ENCODE measurements at places on chromosomes 13 and 19.
A peak's percentile ranks its signal among the peaks of the same experiment; 100 is the strongest.

GRCh38 chr13:42275506-42275905 lies 3.6 kb downstream of the AKAP11 start:
- DNase-seq = no peak

DNA sequence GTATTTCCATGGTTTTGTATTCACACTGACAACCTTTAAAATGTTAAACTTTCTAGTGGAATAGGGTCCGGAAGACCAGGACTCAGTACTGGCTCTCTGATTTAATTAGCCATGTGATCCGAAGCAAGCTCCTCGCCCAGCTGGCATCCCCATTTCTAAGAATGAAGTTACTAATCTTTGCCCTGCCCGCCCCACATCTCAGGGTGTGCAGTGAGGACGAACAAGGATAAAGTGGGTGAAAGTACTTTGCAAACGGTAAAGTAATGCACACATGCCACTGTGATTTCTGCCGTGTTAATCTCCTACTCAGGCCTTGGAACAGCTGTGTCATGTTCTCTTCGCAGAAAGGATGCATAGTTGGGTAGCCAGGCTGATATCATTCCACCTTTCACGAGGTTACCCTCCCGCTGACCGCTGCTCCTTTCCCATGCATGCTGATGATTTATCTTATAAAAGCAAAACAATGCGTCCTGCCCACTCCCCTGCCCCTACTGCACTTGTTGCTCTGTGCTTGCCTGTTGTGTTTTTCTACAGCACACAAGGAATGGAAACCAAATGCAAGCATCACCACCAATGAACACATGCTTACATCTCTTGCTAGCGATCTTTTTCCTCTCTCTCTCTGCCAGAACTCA lies 539.0 kb downstream of the EFNB2 start:
- no peak for DNase-seq

- DNase-seq = peak; percentile 7
Measured at GRCh38 chr19:38912600-38913514, 871 bp upstream of the CCER2 start.

- DNase-seq = no peak
Measured at GRCh38 chr19:58091251-58091995, 6.6 kb downstream of the ZSCAN18 start.

DNA sequence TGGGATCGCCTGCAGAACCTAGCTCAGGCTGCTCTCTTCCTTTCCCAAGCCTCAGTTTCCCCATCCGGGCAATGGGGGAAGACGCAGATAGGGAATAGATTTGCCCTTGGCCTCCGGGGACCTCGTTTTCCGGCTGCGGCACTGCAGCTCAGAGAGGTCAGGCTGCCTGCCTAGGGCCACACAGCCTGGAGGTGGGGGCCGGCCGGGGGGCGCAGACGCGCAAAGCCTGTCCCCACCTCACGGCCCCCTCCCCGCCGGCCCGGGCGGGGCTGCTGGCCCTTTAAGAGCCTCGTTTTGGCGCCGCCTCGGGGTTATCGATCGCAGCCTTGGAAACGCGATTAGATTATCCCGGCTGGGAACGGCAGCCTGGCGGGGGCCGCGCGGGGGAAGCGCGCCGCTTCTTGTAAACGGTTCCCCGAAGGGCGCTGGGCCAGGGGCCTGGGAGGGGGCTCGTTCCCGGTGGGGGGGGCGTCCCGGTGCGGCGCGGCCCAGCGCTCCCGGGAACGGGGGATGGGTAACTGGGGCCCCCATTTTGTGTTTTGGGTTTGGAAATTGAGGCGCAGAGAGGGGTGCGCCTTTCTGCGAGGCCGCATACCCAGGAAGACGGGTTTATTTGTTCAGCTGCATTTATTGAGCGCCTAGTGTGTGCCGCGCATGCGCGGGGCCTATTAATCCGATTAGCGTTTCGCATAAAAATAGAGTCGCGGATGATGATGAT lies 23.4 kb upstream of the TCF3 start:
- no peak for DNase-seq

GRCh38 chr13:111027458-111028439 lies 87.4 kb upstream of the ARHGEF7 start:
- no peak for DNase-seq

DNA sequence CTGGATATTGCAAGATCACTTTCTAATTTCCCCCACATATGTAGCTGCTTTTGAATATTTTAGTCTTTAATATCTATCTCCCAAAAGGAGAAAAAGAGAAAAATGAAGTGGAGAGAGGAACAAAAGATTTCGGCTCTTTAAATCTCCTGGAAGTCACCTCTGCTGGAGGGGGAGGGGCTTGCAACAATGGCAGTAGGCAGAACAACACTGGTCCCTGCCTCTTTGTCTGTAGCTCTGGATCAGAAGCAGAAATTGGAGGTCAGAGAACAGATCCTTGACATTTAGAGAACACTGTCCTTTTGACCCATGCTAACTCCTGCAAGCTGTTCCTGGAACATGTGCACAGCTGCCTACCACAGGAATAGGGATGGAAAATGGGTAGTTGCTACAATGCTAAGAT lies 86.7 kb upstream of the GPR12 start:
- no peak for DNase-seq

- no peak for DNase-seq
Measured at GRCh38 chr19:48598996-48599700, 7.4 kb upstream of the SPACA4 start.

DNA sequence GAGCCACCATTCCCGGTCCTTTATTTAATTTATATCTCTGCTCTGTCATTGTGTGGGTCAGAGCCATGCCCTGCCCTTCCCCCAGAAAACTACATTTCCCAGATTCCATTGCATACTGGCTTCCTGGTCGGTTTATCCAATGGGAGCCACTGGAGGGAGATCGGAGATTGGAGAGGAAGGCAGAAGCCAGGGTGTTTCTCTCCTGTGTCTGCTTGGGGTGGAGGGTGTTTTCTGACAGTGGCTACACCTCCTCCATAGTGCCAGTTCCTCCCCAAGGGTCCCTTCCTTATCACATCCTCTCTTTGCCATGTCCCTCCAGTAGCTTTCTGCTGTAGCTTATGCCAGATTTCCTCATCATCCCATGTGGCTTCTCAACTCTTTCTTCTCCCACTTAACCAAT lies 19.0 kb downstream of the OLFM2 start:
- peak; percentile 21 for DNase-seq

- DNase-seq = no peak
Measured at GRCh38 chr13:106403280-106403679, 132.2 kb downstream of the EFNB2 start.

GRCh38 chr19:38412961-38413360 lies 10.1 kb downstream of the FAM98C start:
- DNase-seq = no peak

- no peak for DNase-seq
Measured at GRCh38 chr13:28651810-28652401, 7.0 kb upstream of the POMP start.

- DNase-seq = no peak
Measured at GRCh38 chr13:108315991-108316390, 46.5 kb downstream of the TNFSF13B start.

GRCh38 chr13:50990065-50990817 lies 80.7 kb downstream of the RNASEH2B start:
- no peak for DNase-seq

DNA sequence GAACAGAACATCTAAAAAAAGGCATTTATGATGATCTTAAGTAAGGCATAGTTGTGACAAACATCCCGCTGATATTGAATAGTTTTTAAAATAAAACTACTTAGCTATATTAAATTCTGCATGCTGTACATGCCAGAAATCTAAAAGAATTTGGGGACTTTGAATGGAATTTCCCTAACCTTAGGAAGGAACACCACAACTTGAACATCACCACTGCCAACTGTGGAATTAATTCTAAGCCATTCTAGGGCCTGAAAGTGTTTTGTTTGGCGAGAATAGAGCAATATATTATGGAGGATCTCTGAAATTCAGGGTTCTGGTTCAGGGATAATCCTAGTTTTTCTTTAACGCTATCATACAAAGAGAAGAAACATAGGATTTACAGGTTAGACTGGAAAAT lies 17.8 kb upstream of the LATS2 start:
- DNase-seq = no peak

GRCh38 chr13:51759240-51759639 lies 44.7 kb downstream of the DHRS12 start:
- no peak for DNase-seq

DNA sequence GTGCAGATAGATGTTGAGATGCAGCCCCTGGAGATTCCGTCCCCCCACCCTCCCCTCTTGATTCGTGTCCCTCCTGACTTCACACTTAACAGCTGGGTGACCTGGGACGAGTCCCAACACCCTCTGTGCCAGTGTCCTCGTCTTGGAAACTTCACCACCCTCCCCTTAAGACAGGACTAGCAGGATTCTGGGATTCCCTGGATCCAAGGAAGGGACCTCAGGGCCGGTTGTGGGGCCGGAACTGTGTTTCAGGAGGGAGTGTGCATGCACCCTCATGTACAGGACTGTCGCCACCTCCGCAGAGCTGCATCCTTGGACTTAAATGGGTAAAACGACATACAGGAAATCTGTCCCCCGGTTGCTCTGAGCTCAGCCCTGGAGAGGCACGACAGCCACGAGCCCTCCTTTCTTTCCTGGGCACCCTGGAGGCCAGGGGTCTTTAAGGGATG lies 990 bp downstream of the MYO9B start:
- no peak for DNase-seq

DNA sequence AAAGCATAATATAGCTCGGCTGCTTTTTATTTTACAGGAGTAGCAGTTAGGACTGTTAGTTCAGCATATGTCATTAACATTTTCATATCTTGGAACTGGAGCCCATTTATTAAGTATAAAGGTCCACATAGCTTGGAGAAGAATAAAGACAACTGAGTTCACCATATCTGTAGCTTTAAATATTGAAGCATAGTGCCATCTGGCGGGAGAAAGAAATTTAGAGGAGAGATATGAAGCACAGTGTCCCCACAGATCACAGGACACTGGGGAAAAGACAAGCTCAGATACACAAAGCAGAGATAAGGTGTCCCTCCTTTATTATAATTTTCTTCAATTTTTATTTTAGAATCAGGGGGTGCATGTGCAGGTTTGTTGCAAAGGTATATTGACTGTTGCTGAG lies 104.7 kb upstream of the FREM2 start:
- DNase-seq = no peak

DNA sequence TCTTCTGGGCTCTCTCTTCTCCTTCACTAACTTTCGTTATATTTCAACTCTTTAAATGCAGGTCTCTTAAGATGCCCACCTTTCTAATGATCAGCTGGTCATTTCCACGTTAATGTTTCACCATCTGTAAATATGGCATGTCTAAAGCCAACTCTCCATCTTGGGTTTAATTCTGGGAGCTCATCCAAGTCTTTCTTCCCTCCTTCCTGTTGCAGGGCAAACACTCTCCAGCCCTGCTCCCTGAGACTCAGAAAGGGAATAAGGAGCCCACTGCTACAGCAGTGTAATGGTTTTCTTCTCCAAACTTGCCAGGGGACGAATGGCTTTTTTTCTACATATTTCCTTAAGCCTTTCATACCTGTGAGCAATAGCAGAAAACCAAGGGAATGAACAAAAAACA lies 73.3 kb upstream of the SOX1 start:
- no peak for DNase-seq

DNA sequence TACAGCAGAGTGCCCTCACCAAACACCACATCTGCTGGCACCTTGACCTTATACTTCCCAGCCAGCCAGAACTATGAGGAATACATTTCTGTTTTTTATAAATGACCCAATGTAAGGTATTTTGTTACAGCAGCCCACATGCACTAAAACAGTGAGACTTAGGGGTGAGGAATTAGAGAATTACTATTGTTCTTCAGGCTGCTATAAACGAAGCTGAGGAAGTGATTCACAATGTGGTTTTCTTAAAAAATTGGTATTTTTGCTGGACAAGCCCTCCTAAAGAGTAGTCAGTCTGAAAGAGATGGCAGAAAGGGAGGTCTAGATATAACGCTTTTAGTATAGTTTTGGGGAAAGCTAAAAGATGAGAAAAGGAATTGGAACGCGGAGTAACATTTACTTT lies 101.0 kb downstream of the SLITRK6 start:
- DNase-seq = no peak

- DNase-seq = no peak
Measured at GRCh38 chr13:96780105-96780504, 214.2 kb downstream of the OXGR1 start.

DNA sequence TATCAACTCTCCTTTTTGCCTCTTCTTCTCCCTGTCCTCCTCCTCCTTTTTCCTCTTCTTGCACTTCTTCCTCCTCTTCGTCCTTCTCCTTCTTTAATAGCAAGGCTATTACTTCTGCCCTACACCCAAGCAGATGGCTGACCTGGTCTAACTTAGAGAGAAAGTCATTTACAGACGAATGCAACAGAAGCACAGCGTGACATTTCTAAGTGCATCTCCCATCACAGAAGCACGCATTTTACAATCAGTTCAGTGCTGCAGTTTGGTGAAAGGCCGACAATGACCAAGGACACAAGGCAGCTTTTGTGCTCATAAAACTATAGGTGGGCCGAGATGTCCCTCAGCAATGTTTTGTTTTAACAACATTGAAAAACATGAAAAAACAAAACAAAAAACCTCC lies 231.5 kb downstream of the FGF14 start:
- no peak for DNase-seq

- DNase-seq = no peak
Measured at GRCh38 chr13:81745391-81745790, 1404.5 kb upstream of the SPRY2 start.

DNA sequence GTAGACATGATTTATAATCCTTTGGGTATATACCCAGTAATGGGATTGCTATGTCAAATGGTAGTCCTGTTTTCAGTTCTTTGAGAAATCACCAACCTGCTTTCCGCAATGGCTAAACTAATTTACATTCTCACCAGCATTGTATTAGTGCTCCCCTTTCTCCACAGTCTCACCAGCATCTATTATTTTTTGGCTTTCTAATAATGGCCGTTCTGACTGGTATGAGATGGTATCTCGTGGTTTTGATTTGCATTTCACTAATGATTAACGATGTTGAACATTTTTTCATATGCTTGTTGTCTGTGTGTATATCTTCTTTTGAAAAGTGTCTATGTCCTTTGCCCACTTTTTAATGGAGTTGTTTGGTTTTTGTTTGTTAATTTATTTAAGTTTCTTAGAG lies 165.1 kb downstream of the PDS5B start:
- DNase-seq = no peak

- DNase-seq = no peak
Measured at GRCh38 chr13:41056194-41056593, 5.1 kb upstream of the WBP4 start.

GRCh38 chr13:40408602-40409001 lies 257.8 kb downstream of the FOXO1 start:
- DNase-seq = no peak

GRCh38 chr19:48963371-48964204 lies 1.5 kb upstream of the FTL start:
- peak; percentile 20 for DNase-seq

GRCh38 chr19:14363183-14364097 lies 17.8 kb upstream of the ADGRE5 start:
- peak; percentile 63 for DNase-seq

GRCh38 chr13:54965881-54966280 lies 1937.3 kb downstream of the OLFM4 start:
- DNase-seq = no peak
